ENCODE measurements at places on chromosomes 4 and X. TPM values are rescaled to one million over a fixed set of nuclear protein-coding genes. Genes with fewer than 3 reads are reported as not detected.

The FAM13A gene
- polyA plus RNA-seq = 2.2 TPM

The ANK2 gene
- 0.13 TPM for polyA plus RNA-seq

The TMPRSS11F gene
- not detected for polyA plus RNA-seq

The SPANXA2 gene
- polyA plus RNA-seq = not detected

The CENPVL1 gene
- polyA plus RNA-seq = not detected

The SPANXN2 gene
- not detected for polyA plus RNA-seq

The ZRSR2 gene
- 6.9 TPM for polyA plus RNA-seq

The CFI gene
- polyA plus RNA-seq = not detected

The CD40LG gene
- polyA plus RNA-seq = not detected

The KDM6A gene
- polyA plus RNA-seq = 8.9 TPM

The HTN3 gene
- not detected for polyA plus RNA-seq

The BMPR1B gene
- polyA plus RNA-seq = 0.02 TPM

The H2BW2 gene
- polyA plus RNA-seq = not detected

The TMSB15A gene
- polyA plus RNA-seq = 0.30 TPM

The HGFAC gene
- polyA plus RNA-seq = not detected

The KLB gene
- not detected for polyA plus RNA-seq

The FRMPD4 gene
- polyA plus RNA-seq = 0.02 TPM

The PRR32 gene
- not detected for polyA plus RNA-seq

The RBM46 gene
- polyA plus RNA-seq = not detected

The NOX1 gene
- not detected for polyA plus RNA-seq

The HS3ST1 gene
- polyA plus RNA-seq = 5.1 TPM

The EFHC2 gene
- polyA plus RNA-seq = 0.18 TPM

The CDKL2 gene
- 0.21 TPM for polyA plus RNA-seq

The MND1 gene
- 19.8 TPM for polyA plus RNA-seq

The GYG2 gene
- not detected for polyA plus RNA-seq

The IL15 gene
- polyA plus RNA-seq = 0.67 TPM

The GPR173 gene
- 0.26 TPM for polyA plus RNA-seq

The PASD1 gene
- not detected for polyA plus RNA-seq

The NDNF gene
- polyA plus RNA-seq = not detected

The FAM47A gene
- polyA plus RNA-seq = not detected

The CCDC110 gene
- not detected for polyA plus RNA-seq

The FRAS1 gene
- 1.3 TPM for polyA plus RNA-seq

The TMEM187 gene
- polyA plus RNA-seq = 5.4 TPM

The HTN1 gene
- polyA plus RNA-seq = not detected

The FHIP1A gene
- polyA plus RNA-seq = 0.93 TPM

The FGG gene
- not detected for polyA plus RNA-seq

The LAMP2 gene
- 42.3 TPM for polyA plus RNA-seq

The RLIM gene
- polyA plus RNA-seq = 5.9 TPM

The GATB gene
- 25.2 TPM for polyA plus RNA-seq

The ARR3 gene
- polyA plus RNA-seq = not detected

The SLBP gene
- polyA plus RNA-seq = 67.7 TPM

The NDP gene
- polyA plus RNA-seq = not detected

The COX18 gene
- 6.9 TPM for polyA plus RNA-seq

The S100P gene
- not detected for polyA plus RNA-seq

The OTC gene
- polyA plus RNA-seq = not detected

The AFAP1 gene
- 8.6 TPM for polyA plus RNA-seq

The TEX13D gene
- polyA plus RNA-seq = not detected

The RBM3 gene
- polyA plus RNA-seq = 226 TPM

The SMIM31 gene
- not detected for polyA plus RNA-seq

The PDLIM3 gene
- polyA plus RNA-seq = not detected

The SLC39A8 gene
- polyA plus RNA-seq = 2.8 TPM

The DNAAF6 gene
- polyA plus RNA-seq = not detected

The TSPAN7 gene
- 0.32 TPM for polyA plus RNA-seq

Data from foreskin keratinocyte (primary cell).